Karpas-422 (cell line): ENCODE measurements at places on chromosomes 3 and 15.

- no peak for DNase-seq
Observed at GRCh38 chr15:58252586-58253323, 114.6 kb downstream of the AQP9 start.

GRCh38 chr15:72341361-72341760 lies 21.4 kb upstream of the CELF6 start:
- no peak for DNase-seq

DNA sequence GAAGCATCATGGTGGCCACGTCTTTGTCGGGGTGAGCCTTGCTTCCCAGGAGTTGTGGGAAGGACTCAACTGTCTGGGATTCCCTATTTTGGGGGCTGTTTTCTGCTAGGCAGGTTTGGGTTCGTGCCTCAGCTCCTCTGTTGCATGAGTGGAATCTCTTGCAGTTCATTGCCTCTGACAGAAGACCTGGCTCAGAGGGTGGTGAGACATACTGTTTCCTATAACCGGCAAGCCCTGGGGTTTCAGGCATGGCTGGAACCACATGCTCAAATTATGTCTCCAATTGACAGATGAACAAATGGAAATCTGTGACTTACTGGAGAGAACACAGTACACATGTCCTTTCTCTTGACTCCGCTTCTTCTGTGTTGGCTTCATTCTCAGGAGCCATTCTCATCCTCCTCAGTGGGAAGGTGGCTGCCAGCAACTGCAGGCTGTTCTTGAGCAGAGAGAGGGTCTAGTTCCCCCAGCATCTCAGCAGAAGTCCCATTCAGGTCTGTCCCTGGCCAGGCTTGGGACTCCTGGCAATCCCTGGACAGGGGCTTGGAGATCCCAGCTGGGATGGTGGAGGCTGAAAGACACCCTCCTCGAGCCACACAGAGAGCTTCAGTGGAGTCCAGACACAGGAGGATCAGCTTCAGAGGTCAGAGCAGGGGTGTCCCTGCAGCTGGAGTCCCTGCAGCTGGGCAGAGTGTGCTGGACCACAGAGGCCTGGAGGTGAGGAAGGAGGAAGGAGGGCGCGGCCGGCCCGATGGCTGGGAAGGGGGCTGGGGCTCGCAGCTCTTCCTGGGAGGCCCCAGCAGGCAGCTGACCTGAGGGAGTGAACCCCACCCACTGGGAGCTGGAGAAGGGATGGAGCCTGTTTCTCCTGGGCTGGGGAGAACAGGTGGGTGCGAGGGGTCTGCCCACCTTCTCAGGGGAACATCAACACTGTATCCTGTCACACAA lies 97.6 kb downstream of the LSM3 start:
- no peak for DNase-seq

GRCh38 chr15:70156671-70157271 lies 59.1 kb upstream of the TLE3 start:
- no peak for DNase-seq

- no peak for DNase-seq
Observed at GRCh38 chr3:23648996-23649395, 156.8 kb upstream of the UBE2E1 start.
